ENCODE measurements at places on chromosomes 13 and 19.

DNA sequence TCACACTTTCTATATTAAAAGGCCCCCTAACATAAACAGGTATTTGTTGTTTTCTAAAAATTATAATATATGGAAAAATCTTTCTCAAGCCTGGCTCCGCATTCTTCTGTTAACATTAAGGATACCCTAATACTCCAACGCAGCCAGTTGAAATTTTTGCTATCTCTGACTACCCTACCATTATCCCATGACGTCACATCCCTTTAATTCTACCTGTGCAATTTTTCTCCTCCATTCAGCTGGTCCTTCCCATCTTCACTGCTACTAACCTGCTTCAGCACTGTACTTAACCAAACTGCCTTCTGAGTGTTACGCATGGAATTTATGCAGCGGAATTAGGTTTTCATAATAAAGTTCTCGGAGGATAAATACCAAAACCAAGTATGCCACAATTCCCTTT is 1.0 kb downstream of the MRPS31 start:
- DNase-seq = no peak

- DNase-seq = no peak
Observed at GRCh38 chr19:51944798-51945552, 17.7 kb downstream of the ZNF613 start.

DNA sequence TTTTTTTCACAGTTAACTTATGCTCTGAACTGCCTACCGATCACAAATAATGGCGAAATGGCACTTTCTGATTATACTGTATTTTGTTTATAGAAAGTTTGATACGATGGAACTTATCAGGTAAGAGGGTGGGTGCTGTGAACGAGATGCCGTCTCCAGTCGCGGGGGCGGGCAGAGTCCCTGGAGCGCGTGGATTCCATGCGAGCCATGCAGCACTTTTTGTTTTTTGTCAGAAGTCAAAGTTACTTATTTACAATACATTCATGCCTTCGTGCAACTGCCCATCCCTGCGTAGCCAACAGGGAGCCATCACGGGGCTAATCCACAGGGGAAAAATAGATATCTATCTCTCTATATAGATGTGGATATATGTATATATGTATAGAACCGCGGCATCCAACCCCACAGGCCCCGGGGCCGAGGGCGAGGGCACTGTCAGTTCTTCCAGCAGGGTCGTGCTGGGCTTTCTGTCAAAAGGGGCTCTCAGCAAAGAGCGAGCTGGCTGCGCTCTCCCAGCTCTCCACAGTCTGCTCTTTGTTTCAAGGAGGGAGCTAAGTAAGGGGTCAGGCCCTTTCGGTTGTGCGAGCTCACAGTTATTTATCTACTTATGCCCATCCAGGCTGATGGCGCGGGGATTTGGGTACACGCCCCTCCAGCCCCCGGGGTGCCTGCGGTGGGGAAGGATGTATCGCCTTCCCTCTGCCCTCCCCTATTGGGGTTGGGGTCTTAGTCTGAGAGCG is 3.4 kb downstream of the SLITRK1 start:
- DNase-seq = no peak

- DNase-seq = no peak
Observed at GRCh38 chr19:15298847-15299567, 33.3 kb downstream of the BRD4 start.

DNA sequence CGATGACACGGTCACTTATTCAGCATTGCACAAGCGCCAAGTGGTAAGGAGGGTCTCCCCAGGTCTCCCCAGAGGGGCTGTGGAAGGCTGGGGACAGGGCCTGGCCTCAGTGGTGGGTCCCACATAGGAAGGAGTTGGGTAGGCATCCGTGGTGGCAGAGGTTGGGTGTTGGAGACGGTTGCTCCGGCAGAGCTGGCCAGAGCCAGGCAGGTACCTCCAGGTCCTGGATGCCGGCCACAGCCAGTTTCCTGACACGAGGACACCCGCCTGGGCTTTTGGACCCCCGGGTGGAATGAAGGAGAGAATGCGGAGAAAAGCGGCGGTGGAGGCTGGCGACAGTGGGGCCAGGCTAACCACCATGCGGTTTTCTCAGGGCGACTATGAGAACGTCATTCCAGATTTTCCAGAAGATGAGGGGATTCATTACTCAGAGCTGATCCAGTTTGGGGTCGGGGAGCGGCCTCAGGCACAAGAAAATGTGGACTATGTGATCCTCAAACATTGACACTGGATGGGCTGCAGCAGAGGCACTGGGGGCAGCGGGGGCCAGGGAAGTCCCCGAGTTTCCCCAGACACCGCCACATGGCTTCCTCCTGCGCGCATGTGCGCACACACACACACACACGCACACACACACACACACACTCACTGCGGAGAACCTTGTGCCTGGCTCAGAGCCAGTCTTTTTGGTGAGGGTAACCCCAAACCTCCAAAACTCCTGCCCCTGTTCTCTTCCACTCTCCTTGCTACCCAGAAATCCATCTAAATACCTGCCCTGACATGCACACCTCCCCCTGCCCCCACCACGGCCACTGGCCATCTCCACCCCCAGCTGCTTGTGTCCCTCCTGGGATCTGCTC is 1.3 kb upstream of the FFAR1 start:
- peak; percentile 43 for DNase-seq
